Activated CD4-positive, CD25-positive, alpha-beta regulatory T cell treated with anti-CD3 and anti-CD28 coated beads, Interleukin-2, amount 50 U/mL, for 72 hours (primary cell): ENCODE measurements at places on chromosomes 7 and 10.

DNA sequence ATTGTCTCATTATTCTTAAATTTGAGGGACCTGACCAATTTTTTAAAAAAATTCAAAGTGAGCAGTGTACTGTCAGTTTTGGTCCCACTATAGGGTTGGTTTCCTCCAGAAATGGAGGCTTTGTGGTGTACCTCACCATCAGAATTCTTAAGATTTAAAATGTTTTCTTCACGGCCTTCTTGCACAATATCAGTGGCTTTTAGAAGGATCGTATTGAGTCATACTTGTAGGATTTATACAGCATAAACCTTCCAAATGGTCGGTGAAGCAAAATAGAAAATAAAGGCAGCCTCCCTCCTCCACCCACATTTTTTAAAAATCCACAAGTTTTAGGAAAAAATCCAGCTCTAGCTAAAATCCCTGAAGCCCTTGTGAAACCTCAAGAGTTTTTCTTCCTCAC lies 126.4 kb downstream of the RNLS start:
- DNase-seq = no peak

GRCh38 chr7:55970978-55971377 lies 6.6 kb downstream of the NIPSNAP2 start:
- DNase-seq = no peak

DNA sequence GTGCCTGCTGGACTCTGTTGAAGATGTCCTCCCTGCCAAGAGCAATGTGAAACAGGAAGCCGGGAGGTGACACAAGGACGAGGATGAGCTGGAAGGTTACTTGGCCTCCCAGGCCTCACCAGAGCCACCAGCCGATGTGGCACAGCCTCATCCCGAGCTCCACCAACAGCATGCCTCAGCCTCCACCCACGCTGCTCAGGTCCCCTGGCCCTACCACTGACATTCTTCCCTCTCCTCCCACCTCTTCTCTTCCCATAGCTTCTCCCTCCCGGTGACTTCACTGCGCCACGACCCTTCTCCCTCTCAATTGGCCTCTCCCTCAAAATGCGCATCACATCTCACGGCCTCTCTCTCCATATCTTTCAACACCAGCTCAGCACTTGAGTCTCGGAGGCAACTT lies 249.9 kb downstream of the SKAP2 start:
- no peak for DNase-seq

GRCh38 chr10:128064108-128064969 lies 61.9 kb downstream of the MKI67 start:
- DNase-seq = peak; percentile 49

DNA sequence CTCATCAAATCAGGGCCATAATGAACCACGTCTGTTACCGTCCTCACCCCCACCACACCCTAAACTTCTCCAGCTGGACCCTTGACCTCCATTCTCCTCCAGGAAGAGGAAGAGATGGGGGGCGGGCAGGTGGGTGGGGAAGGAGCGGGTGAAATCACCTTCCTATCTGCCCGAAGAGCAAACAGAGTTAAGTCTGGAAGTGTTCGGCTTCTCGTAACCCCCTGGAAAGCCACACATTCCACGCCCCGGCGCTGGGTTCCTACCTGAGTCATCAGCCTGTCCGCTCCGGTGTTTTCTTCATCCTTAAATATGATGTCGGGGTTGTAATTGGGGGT lies 736 bp downstream of the SHH start:
- no peak for DNase-seq

DNA sequence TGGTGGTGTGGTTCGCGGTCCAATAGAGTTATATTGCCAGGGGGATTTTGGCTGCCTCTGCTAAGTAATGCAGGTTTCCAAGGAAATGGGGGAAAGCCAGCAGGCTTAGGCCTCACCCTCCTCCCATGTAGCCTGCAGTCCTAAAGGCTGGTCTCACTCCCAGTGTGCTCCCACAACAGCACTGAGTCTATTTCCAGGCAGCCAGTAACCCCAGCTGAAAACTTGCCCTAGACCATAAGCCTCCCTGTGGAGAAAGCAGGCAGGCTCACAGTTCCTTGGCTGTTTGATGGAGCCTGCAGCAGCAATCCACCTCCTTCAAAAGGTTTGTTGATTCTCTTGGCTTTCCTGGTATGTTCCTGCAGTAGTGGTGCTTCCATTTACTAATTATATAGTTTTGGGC lies 220.0 kb upstream of the ZNF804B start:
- no peak for DNase-seq

GRCh38 chr7:96212474-96212873 lies 109.4 kb downstream of the SLC25A13 start:
- DNase-seq = no peak

GRCh38 chr10:62467527-62467926 lies 93.4 kb downstream of the ZNF365 start:
- DNase-seq = no peak

DNA sequence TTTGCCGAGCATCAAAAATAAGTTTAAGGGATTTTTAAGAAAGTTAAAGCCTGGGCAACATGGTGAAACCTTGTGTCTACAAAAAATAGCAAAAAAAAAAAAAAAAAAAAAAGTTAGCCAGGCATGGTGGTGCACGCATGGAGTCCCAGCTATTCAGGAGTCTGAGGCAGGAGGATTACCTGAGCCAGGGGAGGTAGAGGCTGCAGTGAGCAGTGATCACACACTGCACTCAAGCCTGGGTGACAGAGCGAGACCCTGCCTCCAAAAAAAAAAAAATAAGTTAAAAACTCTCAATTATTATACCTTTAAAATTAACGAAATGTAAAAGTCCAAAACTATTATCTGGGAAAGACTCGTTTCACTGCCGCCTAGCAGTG lies 35.0 kb upstream of the DAGLB start:
- DNase-seq = no peak

GRCh38 chr7:67525588-67525987 lies 529.0 kb downstream of the TYW1 start:
- no peak for DNase-seq

- DNase-seq = no peak
Measured at GRCh38 chr10:92113911-92114600, 176.8 kb downstream of the CPEB3 start.

DNA sequence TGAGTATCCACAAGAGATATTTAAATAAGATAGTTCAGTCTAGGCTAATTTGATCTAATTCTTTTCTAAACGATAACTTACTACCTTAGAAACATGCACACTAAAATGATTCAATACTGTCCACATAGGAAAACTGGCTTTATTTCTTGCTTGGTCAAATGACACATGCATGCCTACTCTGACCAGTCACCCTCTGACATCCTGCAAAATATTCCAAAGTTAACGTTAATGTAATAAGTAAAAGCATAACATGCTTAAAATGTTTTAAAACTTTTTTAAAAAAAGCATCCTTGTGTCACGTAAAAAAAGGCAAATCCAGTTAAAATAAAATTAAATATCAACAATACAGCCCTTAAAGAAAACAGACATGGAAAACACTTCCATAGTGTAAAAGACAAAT lies 70.2 kb downstream of the UBE2H start:
- DNase-seq = no peak

DNA sequence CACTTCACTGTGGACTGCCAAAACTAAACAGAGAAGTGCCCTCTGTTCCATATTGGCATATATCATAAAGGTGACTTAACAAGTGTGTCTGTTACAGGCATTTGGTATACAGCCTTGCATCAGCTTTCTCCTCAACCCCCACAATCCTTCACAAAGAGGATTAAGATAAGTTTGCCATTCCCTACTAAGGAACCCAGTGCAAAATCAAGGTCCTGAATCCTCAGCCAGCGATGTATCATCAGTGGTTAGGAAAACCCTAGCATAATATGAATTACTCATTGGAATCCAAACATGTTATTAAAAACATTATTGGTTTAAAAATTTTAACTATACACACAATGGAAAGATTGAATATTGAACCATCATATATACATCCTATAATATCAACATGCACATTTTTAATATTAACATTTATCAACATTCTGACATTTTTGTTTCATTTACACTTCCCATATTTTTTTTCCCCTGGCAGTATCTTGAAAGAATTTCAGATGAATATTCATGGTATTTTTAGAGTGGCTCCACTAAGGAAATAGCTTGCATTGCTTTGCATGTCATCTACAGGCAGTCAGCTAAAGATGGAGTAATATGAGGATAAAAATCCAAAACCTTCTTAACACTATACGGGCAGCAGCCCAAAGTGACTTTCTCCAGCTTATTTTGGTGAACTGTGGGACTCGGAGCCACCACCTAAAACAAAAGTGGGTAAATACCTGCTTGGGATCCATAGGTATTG lies 215.6 kb upstream of the CHRM2 start:
- no peak for DNase-seq

- DNase-seq = no peak
Measured at GRCh38 chr7:110296321-110296720, 794.6 kb upstream of the LRRN3 start.

DNA sequence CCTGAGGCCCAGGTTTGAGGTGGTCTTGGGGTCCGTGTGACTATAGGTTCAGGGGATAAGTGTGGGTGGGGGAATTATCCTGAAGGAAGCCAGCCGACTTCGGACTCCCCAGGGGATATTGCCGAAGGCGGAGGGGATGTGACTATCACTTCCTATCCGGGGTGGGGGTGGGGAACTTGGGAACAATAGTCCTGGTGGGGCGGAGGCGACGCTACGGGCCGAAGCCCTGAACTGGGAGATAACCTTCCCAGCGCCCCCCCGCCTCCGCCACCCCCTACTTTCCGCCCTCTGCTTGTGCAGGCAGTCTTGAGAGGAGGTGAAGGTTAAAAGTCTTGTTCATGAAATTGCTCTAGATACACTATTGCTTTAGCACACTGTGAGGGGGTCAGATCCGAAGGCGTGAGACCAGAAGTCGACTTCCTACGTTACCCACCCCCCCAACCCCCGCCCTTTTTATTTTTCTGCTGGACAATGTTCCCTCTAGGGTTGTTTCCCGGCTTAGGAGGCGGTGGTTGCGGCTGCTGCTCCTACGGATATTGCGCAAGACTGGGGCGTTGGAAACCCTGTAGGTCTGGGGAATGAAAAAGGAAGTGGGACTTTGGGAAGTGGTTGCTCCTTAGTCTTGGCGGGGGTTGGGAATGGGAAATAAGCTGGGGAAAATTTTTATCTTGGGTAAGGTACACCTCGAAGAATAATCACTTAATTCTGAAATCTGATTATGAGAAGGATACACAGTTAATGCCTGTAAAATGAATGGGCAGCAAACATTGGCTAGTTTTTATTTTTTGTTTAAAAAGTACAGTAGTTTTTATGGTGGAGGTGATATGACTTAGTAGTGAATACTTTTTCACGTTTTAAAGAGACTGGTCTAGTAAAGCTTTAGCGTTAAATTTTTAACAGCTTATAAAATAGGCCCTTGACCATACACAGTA lies 1.5 kb downstream of the PTPN12 start:
- DNase-seq = no peak

- DNase-seq = no peak
Measured at GRCh38 chr7:107711301-107711700, 32.6 kb upstream of the CBLL1 start.

DNA sequence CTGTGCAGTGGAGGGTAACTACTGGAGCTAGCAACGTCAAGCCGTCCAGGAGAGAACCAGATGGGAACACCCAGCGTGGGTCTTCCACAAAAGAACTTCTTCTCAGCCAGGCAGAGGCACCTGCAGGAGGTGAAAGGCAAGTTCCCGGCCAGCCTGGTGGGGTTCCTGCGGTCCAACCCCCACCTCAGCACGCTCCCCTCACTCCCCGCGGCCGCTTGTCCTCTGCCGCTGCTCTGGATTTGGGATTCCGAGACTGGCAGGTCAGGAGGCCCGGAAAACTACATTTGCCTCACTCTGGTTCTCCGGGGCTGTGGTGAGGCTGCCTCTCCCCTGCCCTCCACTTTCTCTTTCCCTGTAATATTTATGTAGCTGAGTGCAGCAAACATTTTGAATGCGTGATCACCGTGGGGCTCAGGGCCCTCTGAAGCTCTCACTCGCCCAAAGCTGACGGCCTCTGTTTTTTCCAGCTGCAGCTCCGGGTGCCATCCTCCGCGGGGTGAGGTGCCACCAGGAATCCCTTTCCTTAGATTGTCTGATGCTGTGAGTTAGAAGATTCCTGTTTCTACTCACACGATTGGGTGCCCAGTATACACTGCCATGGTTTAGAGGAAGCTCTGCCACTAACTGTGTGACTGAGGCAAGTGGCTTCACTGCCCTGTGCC lies 366.9 kb downstream of the DNAJB6 start:
- peak; percentile 9 for DNase-seq

DNA sequence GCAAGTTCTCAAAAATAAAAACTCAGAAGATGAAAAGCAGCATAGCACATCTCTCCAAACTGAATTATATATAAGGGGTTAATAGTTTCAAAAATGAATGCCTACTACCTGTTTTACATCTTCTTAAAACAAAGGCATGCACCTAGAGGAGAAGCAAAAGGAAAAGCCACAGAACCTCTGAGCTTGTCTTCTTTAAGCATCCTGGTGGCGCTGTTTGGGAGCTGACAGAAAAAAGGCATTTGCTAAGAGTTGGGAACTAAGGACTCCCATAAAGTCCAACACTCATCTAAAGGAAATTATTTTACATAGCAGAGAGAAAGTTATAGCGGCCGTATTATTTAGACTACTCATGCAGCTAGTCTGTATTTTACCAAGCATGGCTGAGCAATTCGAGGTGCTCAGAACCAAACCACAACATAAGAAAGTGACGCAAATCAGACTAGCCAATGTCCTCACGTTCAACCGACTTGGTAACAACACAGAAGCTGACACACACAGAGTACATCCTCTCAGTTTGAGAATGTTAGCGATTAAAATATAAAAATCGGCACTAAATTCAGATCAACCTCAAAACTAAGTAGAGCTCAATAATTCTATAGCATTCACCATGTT lies 38.8 kb downstream of the PTN start:
- DNase-seq = no peak

- no peak for DNase-seq
Measured at GRCh38 chr10:17703706-17704105, 48.3 kb upstream of the TMEM236 start.

- DNase-seq = no peak
Measured at GRCh38 chr7:4079956-4080355, 602.1 kb upstream of the FOXK1 start.

- no peak for DNase-seq
Measured at GRCh38 chr10:89646889-89647657, 2.0 kb upstream of the PANK1 start.

GRCh38 chr7:55351263-55351662 lies 13.9 kb upstream of the LANCL2 start:
- no peak for DNase-seq

- no peak for DNase-seq
Measured at GRCh38 chr7:128017460-128017859, 13.8 kb downstream of the LRRC4 start.

- no peak for DNase-seq
Measured at GRCh38 chr10:73218431-73219191, 28.4 kb downstream of the DNAJC9 start.

DNA sequence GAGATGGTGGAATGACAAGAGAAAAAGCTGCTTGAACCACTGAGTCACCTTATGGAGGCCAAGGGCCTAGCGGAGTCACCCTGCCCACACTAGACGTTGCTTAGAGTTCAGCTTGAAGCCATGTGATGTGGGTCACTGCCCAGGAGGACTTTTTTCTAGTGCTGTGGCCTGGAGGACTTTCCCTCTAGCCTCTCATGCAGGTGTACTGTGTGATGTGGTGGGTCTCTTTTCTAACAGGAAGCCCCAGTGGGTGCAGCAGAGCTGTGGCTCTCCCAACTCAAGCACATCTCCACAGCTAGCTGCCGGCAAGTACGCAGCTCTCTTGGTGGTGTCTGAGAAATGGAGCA lies 13.6 kb downstream of the POR start:
- DNase-seq = peak; percentile 35

GRCh38 chr7:87316846-87317552 lies 28.5 kb upstream of the CROT start:
- DNase-seq = no peak

- no peak for DNase-seq
Measured at GRCh38 chr10:47116445-47116844, 183.6 kb upstream of the GDF10 start.
